Thoracic aorta (tissue), 2 donors: ENCODE measurements at places on chromosomes 12 and 14. TPM values are rescaled to one million over a fixed set of nuclear protein-coding genes. Genes with fewer than 3 reads are reported as not detected.

DAAM1 gene
- 56.6 TPM for total RNA-seq

KRT1 gene
- not detected for total RNA-seq

KCTD10 gene
- total RNA-seq = 271 TPM

TMEM119 gene
- 4.1 TPM for total RNA-seq

PLBD1 gene
- total RNA-seq = 12.8 TPM

FOXA1 gene
- total RNA-seq = not detected

PTGER2 gene
- 3.3 TPM for total RNA-seq

TSPAN19 gene
- total RNA-seq = not detected

DNA sequence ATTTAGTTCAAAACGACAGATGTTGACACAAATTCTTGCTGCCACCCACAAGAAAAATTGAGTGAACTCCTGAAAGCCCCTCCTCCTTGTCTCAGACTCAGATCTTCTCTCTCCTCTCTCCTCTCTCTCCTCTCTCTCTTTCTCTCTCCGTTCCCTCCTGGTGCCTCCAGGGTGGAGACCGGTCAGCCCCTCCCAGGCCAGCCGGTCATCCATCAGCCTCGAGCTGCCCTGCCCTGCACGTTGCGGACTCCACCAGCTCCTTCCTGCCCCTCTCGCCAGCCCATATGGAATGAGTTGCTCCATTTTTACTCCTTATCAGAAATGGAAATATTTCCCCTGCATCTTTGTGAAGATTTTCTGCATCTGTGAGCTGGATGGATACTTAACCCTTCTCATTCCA is 103.8 kb downstream of the TBX5 start:
- no peak for DNase-seq

DNA sequence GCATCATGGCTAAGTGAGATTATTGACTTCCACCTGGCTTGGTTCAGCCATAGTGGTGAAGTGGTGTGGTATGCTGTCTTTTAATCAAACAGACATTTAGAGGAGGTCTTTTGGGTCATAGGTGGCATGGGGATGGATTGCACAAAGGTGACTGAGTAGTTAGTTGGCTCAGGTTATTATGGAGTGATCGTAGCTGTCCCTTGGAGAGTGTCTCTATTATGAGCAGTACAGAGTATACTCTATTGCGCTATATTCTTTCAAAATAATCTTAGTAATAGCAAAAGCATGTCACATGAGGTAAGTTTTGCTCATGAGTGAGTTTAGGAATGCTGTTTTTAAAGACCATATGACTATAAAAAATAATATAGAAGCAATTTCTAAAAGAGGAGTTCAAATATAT is 60.4 kb downstream of the RASSF8 start:
- no peak for DNase-seq

DNA sequence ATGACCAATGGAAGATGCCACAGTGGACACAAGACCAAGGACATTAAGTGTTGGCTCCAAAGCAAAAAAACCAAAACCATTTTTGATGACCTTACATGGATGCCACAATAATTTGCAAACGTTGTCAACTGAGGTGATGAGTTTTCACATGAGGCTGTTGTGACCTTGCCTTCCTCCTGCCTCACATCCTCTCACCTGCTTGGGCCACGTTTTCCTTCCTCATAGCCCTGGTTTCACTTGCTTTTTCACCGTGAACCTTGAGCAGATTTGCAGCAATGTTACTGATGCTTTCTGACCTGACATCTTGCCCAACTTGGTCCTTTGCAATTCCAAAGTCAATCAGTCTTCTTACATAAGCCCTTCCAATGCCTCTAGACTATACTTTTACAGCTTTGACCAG is 3.7 kb downstream of the KRT6B start:
- DNase-seq = no peak

- DNase-seq = no peak
These were observed 67.5 kb downstream of the CHST11 start for GRCh38 chr12:104524034-104524832.

DNA sequence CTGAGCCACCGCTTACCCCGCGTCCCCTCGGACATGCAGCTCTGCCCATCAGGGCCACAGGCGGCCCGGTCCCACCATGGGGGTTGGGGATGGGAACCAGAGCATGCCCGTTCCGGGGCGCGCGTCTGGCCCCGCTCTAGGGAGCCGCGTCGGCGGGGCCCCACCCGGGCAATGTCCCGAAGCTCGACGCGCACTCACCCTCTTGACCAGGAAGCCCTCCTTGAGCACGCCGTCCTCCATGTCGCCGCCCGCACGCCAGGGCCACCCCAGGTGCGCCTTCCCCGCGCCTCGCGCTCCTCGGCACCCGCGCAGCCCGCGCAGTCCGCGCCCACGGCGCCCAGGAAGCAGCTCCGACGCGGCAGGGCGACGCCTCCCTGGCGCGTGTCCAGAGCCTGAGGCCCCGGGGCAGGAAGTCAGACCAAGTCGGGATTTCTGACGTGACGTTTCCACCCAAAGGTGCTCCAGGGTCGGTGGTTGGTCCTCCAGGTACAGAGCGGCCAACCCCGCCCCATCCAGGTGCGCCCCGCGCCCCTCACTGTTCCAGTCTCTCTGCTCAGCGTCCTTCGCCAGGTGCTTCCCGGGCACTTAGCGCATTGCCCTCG is at the start of gene PLEK2:
Gene PLEK2 (minus strand): TSS at position 346 of the 602 bp plus-strand sequence. CDS start 106 bp downstream, at position 240.
- no peak for DNase-seq

DNA sequence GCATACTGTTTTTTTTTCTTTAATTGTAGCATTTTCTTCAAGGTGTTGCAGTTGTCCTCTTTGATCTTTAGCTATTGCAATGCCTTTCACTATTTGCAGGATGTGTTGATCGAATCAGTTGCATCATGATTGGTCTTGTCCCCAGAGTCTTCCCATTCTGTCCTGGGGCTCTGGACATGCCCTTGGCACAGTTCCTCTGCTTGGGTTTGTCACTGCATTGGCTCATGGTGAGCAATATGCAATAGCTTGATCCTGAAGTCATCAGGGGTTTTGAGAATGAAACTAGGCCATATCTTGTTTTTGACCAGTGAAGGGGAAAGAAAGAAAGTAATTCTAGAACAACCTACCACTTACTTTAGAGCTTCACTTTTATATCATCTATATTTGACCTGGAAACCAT is 281.5 kb downstream of the TMEM117 start:
- no peak for DNase-seq

DNA sequence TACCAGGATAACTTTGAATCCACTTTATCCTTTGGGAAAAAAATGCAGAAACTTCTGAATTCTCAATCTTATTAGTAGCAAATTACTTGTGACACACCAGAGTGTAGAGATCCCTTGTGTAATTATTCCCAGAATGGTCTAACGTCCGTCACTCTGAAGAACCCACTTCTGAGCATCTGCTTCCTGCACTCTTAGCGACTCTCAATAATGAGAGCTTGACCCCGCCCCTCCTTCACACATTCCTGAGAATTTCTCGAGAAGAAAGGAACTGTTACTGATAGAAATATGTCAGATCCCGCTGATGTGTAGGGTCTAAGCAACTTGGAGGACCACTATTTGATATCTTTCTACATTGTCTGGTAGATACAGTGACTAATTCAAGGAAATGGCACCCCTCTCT is 218.3 kb upstream of the PDZRN4 start:
- DNase-seq = no peak

DNA sequence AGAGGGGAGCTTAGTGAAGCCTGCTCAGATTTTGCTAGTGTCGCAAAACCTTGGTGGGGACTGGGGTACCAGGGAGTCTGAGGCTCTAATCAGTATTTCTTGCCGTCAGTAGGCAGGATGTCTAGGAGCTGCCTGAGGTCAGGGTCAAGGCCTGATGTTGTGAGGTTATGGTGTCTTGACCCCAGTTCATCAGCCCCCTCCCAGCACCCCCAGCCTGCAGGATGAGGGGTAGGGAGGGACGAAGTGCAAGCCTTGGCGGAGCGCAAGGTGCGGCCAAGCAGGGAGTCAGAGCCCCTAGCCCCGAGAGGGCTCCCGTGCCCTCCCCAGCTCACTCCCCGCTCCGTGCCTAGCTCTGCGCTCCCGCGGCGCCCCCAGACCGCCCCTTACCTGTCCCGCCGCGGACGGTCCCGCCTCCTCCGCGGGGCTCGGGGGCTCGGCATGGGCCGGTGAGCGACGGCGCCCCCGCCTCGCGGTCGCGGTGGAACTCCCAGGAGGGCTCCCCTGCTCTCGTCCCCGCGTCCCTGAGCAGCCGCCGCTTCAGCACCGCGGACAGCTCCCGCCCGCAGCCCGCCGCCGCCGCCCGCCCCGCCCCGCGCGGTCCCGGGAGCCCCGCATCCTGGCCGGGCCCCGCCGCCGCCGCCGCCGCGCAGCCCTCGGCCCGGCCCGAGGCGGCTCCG is 347 bp downstream of the SYNDIG1L start:
- DNase-seq = no peak

DNA sequence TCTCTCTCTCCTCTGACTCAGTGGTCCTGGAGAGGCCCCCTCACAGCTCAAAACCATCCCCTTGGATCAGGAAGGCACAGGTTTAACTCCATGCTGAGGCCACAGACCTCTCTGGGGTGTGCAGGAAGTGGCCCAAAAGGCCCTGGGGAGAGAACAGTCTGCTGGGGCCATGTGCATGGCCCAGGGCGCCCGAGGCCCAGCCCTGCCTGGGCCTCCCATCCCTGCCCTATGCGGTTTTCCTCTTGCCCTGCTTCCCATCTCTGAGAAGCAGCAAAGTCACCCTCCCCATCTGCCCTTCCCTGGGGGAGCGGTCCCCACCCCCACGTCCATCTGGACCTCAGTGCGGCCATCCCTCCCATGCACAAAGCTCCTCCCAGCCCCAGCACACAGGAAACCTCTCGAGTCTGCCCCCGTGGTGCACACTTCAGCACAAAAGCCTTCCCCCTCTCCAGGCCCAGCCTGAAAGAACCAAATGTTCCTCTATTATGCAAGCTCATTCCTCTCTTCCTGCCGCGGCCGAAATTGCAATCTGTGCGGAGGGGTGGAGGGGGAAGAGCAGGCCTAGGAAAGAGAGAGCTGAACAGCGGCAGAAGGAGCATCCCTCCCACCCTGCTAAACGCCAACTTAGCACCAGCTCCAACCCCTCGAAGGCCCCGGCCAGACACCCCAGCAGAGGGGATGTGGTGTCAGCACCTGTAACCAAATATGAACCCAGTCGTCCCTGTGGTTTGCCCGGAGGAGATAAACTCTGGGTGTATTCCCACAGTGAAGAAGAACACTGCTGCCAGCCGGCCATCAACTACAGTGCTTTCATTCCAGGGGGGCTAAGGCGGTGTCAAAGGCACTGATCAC is 108.5 kb downstream of the SCARB1 start:
- DNase-seq = peak; percentile 59

- DNase-seq = no peak
These were observed 129.7 kb upstream of the PLEKHG7 start for GRCh38 chr12:92573104-92573503.

GRCh38 chr14:78752518-78753188 is 582.5 kb downstream of the NRXN3 start:
- no peak for DNase-seq

GRCh38 chr12:132561427-132562156 is 48.8 kb downstream of the LRCOL1 start:
- DNase-seq = no peak

- DNase-seq = no peak
These were observed 58.3 kb downstream of the SLC15A5 start for GRCh38 chr12:16218934-16219751.

GRCh38 chr12:114340231-114340630 is 65.7 kb downstream of the TBX5 start:
- no peak for DNase-seq

DNA sequence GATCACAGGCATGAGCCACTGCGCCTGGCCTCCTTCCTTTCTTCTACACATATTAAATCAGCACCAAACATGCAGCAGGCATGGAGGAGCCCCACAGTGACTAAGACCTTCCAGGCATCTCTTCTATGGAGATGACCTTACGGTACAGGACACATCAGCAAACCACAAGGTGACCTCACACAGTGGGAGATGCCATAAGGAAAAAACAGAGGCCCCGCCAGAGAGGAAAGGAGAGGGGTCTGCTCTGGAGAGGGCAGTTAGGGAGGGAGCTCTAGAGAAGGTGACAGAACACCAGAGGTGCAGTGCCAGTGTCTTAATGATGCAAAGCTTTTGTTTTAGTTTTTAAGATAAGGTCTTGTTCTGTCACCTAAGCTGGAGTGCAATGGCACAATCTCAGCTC is 81.1 kb upstream of the ESRRB start:
- no peak for DNase-seq

GRCh38 chr14:42192738-42193653 is 586.3 kb downstream of the LRFN5 start:
- no peak for DNase-seq

GRCh38 chr12:102964872-102965271 is 7.4 kb downstream of the ASCL1 start:
- DNase-seq = no peak

- no peak for DNase-seq
These were observed 98.4 kb upstream of the SLC38A2 start for GRCh38 chr12:46470975-46471374.

DNA sequence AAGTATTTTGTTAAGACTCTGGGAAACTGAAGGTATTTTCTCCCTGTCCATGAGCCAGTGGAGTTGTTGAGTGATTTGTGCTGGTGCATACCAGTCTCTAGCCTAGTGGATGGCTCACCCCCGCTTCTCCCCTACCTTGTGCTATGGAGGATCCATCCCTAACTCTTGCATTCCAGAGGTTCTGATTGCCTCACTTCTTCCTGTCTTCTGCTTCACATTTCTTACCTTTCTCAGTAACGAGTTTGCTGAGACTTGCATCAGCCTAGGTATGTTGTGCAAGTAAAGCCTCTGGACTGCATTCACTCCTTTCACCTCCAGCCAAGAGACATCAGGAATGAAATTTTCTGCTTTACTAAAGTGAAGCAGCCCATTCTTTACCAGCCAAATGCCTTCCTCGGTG is 391.6 kb downstream of the ZFP36L1 start:
- DNase-seq = no peak

GRCh38 chr12:120266180-120266870 is 795 bp upstream of the PXN start:
- no peak for DNase-seq

GRCh38 chr14:51394384-51394783 is 154.3 kb downstream of the TMX1 start:
- no peak for DNase-seq

- no peak for DNase-seq
These were observed 51.4 kb downstream of the DAD1 start for GRCh38 chr14:22537436-22538310.

GRCh38 chr14:81091660-81092059 is 129.1 kb downstream of the GTF2A1 start:
- no peak for DNase-seq

DNA sequence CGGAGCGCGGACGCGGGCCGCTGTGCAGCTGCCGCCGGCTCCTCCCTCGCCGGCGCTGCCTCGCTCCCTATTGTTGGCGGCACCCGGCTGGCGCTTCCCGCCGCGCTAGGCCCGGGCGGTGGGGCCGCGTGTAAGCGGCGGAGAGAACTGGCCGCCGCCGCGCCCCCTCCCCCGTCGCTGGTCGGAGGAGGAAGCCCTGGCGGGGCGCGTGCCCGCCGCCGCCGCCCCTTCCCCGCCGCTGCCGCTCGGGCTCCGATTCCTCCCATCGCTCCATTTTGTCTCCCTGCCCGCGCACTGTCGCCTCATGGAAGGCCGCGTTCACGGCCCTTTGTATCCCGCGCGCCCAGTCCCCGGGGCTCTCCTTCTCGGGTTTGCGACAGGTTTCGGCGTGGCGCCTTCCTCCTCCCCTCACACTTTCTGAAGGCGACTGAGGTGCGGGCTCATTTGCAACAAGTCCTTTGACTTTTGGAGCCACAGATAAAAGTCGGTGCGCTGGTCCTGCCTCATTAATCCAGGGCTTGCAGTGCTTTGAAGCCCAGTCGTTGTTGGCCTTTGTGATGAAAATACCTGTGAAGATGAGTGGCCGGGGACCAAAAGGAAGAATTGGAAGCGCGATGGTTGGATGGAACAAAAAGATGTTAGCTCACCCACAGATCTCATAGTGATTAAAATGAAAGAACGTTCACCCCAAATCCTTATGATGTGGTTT is 707 bp downstream of the CPSF6 start:
- DNase-seq = no peak
